ENCODE measurements at places on chromosomes 16 and 17. TPM values are rescaled to one million over a fixed set of nuclear protein-coding genes. Genes with fewer than 3 reads are reported as not detected.

GRCh38 chr17:36807496-36808179, 129.6 kb upstream of the LHX1 start:
- DNase-seq: no peak

The NOTUM gene
- total RNA-seq: not detected

The HEATR9 gene
- not detected for total RNA-seq

The MAFG gene
- total RNA-seq: 29.7 TPM

DNA sequence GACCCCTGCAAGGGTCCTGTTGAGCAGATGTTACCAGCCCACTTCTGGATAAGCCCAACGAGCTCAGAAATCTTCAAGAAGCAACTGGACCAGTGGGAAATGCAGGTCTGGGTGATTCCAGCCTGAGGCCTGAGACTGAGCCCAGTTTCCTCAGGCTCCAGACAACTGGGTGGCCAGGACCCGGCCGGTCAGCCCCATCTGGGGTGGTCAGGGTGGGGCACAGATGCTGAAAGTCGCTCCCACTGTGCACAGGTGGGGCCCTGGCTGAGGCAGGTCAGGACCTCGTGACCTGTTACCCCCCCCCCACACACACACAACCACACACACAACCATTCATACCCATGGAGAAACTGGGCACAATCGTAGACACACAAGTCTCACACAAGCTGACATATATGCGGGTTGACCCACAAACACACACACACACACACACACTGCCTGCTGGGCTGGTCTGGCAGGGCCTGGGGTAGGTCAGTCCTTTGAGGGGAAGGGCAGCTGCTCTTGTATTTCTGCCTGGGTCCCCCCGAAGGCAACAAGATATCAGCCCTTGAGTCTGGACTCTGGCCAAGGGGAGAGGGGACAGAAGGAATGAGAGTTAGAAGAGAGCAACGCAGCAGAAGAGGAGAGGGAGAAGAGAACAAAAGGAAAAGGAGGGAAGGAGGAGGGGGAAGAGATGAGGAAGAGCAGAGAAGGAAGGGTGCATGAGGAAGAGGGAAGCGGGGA, 99.0 kb upstream of the CDH5 start:
- peak; percentile 74 for DNase-seq

DNA sequence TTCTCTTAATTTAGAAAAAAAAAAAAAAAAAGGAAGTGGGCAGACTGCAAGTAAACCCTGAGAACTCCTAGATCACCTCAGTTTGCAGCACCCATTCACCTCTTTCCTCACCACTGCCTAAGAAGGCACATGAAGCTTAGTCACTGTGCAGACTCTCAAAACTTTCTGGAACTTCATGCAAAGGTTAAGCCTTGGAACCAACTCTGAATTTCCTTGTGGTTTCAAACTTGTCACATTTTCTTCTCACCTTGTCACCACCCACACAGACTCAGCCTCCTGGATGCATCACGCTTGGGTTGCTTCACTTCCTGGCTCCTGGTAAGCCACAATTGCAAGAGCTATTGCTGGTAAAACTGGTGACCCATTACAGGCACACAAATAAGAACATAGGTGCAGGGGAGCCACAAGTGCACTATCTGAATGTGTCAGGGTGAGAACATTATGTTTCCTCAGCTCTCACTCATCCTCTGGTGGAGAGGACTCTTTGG, 15.0 kb upstream of the CPD start:
- no peak for DNase-seq

- DNase-seq: no peak
These were observed 74.5 kb downstream of the RPGRIP1L start for GRCh38 chr16:53629151-53629550.

DNA sequence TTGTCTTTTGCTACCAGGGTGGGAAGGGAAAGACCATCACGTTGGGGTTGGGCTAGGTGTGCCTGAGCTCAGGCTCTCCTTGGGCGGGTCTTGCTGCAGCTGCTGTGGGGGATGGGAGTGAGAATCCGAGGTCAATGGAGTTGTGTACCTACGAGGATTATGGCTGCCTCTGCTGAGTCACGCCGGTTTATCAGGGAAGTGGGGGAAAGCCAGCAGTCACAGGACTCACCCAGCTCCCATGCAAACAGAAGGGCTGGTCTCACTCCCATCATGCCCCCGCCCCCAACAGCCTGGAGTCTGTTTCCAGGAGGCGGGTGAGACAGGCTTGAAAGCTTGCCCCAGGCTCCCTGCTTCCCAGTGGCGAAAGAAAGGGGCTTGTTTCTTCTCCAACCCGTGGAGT, 1259.0 kb upstream of the GOT2 start:
- DNase-seq: no peak

The WDR81 gene
- total RNA-seq: 47.4 TPM

The HBA1 gene
- 275 TPM for total RNA-seq

- no peak for DNase-seq
These were observed 96.6 kb downstream of the KIF2B start for GRCh38 chr17:53919356-53919755.

DNA sequence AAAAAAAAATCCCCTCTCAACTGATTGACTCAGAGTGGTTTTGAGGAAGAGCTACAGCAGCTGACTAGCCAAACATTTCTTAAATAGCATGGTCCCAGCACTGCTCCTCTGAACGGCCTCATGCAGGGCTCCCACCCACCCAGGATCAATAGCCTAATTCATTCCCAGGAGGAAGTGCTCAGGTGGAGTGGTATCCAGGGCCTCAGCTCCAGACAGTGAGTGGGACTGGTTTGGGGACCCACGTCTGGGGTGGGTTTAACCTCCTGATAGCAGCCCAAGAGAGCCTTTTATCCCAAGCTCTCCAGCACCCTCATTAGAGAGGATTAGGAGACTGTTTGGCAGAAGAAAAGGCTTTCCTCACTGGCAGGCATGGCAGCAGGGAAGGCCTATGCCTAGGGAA, 68.5 kb upstream of the CDH5 start:
- DNase-seq: peak; percentile 26

GRCh38 chr17:5753421-5753820, 169.1 kb upstream of the NLRP1 start:
- DNase-seq: no peak

- no peak for DNase-seq
These were observed 29.4 kb upstream of the SLC38A8 start for GRCh38 chr16:84072014-84072413.

GRCh38 chr16:50496990-50497389, 51.2 kb upstream of the NKD1 start:
- no peak for DNase-seq

DNA sequence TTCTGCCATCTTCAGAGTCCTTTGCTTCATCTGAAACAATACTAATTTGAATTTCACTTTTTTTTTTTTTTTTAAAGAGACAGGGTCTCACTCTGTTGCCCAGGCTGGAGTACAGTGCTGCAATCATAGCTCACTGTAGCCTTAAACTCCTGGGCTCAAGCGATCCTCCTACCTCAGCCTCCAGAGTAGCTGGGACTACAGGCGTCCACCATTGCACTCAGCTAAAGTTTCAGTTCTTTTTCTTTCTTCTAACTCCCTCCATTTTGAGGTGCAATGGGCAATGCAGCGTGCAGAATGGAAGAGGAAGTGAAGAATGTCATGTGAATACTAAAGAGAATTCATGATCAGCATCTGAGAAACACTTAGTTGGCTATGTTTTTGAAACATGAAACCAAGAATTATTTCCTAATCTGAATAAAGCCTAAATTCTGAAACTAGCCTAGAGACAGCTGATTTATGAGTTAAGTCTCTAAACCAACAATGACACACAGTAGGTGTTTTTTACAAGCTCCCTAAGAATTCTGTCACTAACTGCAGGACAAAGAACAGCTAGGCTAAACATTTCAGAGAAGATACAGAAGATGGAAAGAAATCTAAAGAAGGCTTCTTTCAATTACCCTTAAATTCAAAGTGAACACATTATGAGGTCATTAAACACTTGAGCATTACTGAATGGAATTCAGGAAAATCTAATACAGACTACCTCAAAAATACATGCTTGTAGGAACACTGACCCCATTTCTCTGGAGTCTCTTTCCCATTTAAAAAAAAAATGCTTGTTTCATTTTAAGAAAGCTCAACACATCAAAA, 21.0 kb downstream of the SNN start:
- DNase-seq: no peak

The G6PC3 gene
- 56.7 TPM for total RNA-seq

- no peak for DNase-seq
These were observed 62.4 kb upstream of the MTMR4 start for GRCh38 chr17:58576679-58577367.

- no peak for DNase-seq
These were observed 337.0 kb upstream of the DYNLRB2 start for GRCh38 chr16:80203821-80204220.

The ABCC12 gene
- total RNA-seq: not detected

- DNase-seq: no peak
These were observed 359.1 kb upstream of the XYLT1 start for GRCh38 chr16:17829811-17830210.

DNA sequence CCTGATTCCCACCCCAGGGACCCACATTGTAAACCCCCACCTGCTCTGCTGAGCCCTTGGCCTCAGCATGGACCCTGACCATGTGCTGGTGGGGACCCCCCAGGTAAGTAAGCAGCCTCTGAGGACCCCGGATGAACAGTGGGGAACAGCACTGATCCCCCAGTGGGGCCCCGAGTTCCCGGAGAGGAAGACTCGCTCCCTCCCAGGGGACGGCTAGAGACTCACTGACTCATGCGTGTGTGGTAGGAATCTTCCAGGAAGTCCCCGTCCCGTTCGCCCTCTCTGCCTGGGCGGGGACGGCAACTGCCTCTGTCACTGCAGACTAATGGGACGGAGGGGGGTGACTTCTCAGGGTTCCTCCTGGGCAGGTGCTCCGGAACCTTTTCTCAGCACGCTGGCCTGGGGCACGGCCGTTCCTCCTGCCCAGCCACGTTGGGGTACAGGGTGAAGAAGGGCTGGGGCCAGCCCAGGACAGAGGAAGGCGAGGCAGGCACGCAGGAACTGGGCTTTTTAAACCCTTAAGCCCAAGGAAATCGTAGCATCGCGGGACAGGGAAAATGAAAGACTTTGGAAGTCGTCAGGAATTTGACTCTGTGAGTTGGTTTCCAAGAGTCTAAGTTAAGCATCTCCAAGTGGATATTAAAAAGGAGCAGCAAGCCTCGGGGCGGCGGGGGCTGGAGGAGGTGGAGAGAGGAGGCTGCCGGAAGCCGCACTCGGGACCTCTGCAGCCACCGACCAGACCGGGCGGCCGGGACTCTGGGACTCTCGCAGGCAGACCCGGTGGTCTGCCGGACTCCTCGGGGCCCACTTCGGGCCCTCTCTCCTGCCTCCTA, 178.7 kb downstream of the SEC14L1 start:
- no peak for DNase-seq

- no peak for DNase-seq
These were observed 4.6 kb downstream of the ACE start for GRCh38 chr17:63481488-63481870.

The TP53TG3F gene
- not detected for total RNA-seq

The KRTAP4-9 gene
- not detected for total RNA-seq

The TSPOAP1 gene
- 1.3 TPM for total RNA-seq

- DNase-seq: no peak
These were observed 10.4 kb downstream of the PRR11 start for GRCh38 chr17:59165933-59166342.

The PPP1R1B gene
- total RNA-seq: 33.1 TPM

GRCh38 chr17:49748223-49748622, 15.7 kb downstream of the FAM117A start:
- DNase-seq: no peak

DNA sequence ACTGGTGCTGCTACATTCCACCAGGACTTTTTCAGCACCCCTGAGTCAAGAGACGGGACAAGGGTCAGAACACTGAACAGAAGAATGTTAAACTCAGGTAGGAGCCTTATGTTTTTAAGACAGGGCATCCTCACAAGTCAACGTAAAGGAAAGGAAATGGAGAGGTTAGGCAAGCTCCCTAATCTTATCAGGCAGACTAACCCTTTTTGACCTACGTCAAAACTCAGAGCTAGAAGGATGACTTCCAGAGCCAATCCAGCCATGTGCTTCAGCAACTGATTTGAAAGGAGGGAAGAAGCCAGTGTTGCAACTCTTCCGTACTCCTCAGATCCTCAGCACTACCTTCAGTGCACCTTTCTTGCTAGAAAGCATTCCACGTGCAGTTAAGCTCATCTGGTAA, 46.8 kb downstream of the REXO5 start:
- DNase-seq: no peak

DNA sequence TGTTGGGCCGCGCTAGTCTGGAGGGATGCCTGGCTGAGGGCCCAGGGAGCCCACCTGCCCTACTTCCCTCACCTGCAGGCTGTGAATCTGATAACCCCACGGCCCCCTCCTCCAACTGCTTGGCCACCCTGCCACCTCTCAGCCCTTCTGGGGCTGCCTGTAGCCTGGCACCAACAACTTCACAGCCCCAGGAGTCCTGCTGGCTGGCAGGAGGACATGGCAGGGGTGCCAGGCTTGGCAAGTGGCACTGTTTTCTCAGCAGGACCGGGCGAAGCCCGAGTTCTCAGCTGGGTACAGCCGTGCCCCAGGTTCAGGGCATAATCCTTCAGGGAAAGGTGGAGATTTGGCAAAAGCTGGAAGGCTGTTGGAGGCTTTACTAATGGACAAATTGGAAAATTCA, 129.6 kb downstream of the CMIP start:
- DNase-seq: no peak

The TMC7 gene
- 3.2 TPM for total RNA-seq

The NKD1 gene
- total RNA-seq: 2.4 TPM

GRCh38 chr17:75507733-75508719, 7.3 kb downstream of the CASKIN2 start:
- no peak for DNase-seq

GRCh38 chr16:81831722-81832126, 52.6 kb downstream of the PLCG2 start:
- DNase-seq: peak; percentile 83

GRCh38 chr17:68600067-68600930, 868 bp downstream of the FAM20A start:
- no peak for DNase-seq

DNA sequence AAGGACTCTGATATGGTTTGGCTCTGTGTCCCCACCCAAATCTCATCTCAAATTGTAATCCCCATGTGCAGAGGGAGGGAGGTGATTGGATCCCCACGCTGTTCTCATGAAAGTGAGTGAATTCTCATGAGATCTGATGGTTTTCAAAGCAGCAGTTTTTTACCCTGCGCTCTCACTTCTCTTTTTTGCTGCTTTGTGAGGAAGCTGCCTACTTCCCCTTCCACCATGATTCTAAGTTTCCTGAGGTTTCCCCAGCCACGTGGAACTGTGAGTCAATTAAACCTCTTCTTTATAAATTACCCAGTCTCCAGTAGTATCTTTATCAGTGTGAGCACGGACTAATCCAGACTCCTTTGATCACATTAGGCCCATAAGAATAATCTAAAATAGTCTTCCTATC, 719.7 kb upstream of the CDH8 start:
- DNase-seq: no peak

The PDILT gene
- not detected for total RNA-seq

DNA sequence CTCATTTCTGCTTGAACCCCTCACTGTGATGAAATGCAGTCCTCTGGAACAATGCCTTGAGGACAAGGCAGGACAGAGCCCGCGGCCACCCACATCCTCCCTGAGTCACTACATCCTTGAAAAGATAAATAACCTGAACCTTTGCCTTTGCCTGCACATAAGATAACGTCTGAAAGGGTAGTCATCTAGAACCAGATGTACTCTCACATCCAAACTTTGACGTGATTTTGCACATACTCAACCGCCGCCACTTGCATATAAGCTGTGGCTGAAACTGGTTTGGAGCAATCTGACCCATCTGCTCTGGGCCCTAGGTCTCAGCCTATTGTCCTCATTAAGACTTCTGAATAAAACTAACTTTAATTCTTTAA, 252.1 kb downstream of the PHKB start:
- no peak for DNase-seq

- DNase-seq: no peak
These were observed 1.7 kb upstream of the SGCA start for GRCh38 chr17:50163843-50164696.

Measured in mesenteric fat pad (tissue), 1 donor.